GM12865 (cell line): ENCODE measurements at places on chromosomes 5 and 9.

GRCh38 chr5:38757451-38758245 lies 88.2 kb upstream of the OSMR start:
- no peak for DNase-seq

GRCh38 chr9:114286146-114286679 lies 36.7 kb upstream of the ORM1 start:
- no peak for DNase-seq

DNA sequence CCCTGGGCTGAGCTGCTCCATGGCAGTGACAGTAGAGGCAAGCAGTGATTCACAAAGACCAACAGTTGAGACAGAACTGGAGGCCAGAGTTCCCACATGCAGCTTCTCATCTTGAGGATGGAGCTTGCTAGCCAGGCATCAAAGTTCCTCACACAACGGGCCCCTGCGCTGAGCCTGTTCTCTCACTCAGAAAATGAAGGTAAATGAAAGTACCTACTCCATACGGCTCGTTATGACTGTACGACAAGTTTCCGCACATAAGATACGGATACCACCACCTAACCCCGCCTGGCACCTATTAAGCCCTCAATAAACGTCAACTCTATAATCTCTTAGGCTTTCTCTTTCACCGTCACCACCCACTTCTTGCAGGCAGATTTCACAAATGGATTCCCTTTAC lies 12.9 kb downstream of the NOL6 start:
- no peak for DNase-seq

GRCh38 chr5:865168-865521 lies 14.4 kb upstream of the ZDHHC11 start:
- DNase-seq: no peak

DNA sequence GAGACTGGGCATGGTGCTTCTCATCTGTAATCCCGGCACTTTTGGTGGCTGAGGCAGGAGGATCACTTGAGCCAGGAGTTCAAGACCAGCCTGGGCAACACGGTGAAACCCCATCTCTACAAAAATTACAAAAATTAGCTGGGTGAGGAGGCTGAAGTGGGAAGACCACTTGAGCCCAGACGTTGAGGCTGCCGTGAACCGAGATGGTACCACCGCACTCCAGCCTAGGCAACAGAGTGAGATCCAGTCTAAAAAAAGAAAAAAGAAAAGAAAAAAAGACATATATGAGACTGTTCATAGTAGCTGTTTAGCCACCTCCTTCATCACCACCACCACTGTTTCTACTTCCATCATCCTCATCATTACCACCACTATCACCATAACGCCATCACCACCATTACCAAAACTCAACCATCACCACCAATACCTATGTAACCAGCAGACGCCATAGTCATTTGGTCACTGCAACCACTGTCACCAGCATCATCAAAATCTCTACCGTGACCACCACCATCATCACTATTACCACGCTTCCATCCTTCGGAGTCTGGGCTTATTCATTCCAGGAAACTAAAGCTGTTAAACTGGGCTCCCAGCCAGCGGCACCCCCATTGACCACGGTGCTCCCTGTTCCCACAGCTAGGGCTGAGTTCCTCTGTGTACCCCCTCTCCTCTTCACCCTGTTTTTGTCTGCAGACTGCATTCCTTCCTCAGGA lies 8.4 kb upstream of the KIF12 start:
- DNase-seq: no peak

DNA sequence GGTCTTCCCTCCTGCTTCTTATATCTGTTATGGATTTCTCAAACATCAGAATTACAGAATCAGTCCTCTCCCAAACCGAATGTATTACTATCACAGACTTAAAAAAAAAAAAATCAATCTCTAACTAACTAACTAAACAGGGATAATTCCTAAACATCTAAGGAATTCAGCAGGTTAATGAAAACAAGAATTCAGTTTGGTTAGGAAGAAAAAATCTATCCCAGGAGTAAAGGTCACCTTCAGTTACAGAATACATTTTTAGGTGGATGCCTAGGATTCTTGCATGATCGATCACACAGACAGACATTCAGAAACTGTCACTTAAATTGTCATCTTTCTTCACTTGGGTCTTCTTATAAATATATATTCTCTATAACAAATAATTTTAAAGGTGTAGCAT lies 11.5 kb downstream of the PTAR1 start:
- no peak for DNase-seq

DNA sequence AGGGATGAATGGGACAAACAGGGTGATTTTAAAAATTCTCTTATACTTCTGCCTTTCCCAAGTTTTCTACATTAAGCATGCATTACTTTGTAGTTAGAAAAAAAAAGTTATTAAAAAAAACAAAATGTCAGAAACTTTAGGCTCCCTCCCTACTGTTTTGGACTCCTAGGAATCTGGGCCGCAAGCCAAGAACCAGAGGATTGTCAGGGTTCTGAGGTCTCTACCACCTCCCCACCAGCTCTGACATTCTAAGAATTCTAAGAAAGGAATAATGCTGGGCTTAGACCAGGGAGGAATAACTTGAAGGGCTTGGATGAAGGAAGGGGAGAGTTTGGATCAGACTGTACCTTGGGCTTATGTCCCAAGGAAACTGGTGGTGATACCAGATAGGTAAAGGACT lies 1.1 kb upstream of the ARHGEF39 start:
- no peak for DNase-seq

DNA sequence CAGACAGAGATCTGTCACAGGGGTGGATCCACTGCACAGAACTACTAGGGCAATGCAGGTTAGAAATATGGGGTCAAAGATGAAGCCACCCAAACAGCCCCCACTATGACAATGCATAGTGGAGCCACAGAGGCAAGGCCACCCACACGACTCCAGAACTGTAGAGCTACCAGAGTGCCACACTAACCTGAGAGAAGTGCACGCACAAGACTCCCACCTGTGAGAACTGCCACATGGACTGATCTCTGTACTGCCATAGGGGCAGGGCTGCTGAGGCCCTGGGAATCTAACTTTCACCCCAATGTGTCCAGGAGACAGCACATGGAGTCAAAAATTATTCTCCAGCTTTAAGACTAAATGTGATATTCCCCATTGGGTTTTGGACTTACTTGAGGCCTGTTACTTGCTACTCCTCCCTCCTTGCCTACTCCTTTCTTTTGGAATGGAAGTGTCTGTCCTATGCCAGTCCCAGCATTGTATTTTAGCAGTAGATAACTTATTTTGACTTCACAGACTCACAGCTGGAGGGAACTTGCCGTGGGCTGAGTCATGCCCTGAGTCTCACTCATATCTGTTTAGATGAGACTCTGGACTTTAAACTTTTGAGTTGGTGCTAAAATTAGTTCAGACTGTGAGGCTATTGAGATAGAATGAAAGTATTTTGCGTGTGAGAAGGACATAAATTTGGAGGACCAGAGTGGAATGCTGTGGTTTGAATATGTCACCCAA lies 853.3 kb downstream of the MAT2B start:
- no peak for DNase-seq

DNA sequence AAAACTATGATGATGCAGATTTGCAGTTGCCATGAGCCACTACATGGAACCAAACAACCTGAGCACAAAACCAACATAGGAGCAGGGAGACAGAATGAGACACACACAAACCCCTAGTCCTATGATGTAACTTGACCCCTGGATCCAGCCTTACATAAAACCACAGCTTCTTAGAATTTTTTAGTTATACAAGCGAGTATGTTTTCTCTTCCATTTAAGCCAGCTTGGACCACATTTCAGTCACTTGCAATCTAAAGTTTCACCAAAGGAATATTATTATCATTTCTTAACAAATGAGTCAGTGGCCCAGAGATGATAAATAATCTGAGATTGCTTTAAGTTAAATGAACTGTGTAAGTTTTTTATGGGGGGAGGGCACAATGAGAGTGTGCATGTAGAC lies 6.8 kb downstream of the SPOCK1 start:
- DNase-seq: no peak

DNA sequence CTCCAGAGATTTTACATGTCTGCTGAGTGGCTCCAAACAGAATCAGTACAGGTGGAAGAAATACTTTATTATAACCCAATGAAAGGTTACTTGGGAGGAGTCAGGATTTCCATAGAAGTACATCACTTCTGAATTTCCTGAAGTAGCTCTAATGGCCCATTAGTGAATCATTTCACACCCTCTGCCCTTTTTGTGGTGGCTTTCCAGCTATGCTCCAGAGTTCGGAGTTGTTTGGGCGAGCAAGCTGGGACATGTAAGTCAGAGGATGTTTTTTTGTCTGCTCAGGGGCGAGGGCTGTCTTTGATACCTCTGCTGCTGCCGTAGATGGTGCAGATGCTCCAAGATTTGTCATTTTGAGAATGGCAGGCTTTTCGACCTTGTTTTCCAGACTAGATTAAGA lies 226.1 kb downstream of the GOLPH3 start:
- no peak for DNase-seq

DNA sequence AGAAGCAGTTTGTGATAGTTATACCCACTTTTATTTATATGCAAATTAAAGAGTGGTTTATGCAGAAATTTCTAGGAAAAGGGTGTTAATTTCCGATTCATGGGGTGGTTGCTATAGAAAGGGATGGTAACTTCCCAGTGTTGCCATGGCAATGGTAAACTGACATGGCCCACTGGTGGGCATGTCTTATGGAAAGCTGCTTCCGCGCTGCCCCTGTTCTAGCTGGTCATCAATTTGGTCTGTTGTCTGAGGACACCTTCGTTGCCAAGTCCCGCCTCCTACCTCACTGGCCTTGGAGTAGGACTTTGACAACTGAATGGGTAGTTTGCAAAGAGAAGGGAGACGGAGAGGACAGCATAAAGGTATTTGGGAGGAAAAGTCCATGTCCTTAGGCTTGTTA lies 74.0 kb upstream of the SMIM23 start:
- DNase-seq: no peak

- no peak for DNase-seq
Observed at GRCh38 chr5:143201589-143201988, 201.9 kb downstream of the NR3C1 start.

GRCh38 chr5:138711811-138712210 lies 41.4 kb upstream of the CTNNA1 start:
- no peak for DNase-seq

- DNase-seq: no peak
Observed at GRCh38 chr9:14096258-14096922, 217.6 kb downstream of the NFIB start.

- no peak for DNase-seq
Observed at GRCh38 chr9:87112656-87113055, 165.3 kb upstream of the GAS1 start.

DNA sequence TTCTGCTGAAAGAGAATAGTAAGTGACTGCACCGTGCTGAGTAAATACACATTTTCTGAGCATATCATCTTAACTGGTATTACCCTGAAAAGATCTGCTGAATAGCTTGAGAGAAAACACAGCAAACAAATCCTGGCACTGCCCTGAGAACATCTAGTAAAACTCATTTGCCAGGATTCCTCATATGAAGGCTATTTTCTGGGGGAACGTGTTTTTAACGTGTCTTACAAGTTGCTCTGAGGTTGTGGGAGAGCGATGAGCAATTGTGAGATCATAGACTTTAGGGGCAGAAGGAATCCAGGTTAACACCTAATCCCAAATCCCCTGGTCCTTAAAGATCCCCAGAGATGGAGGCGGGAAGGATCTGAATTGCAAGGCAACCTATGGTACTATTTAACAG lies 331.9 kb upstream of the RFX3 start:
- no peak for DNase-seq

GRCh38 chr5:69230181-69230580 lies 4.5 kb upstream of the CDK7 start:
- DNase-seq: no peak

GRCh38 chr5:146388386-146388785 lies 49.7 kb downstream of the POU4F3 start:
- DNase-seq: no peak

- no peak for DNase-seq
Observed at GRCh38 chr5:36623832-36624231, 17.4 kb downstream of the SLC1A3 start.

DNA sequence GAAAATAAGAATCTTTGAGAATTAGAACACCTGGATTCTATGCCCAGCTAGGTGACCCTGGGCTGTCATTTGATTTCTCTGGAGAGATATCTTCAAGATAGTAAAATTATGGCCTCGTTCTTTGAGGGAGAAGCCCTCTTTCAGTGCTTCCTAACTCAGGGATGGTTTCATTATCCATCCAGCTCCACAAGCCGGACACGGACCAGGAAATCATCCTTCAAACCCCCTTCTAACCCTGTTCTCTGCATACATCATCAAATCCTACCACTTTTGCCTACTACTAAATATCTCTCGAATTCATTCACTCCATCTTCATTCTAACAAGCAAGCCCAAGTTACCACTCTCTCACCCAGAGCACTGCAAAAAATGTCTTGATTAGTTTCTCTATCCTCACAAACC lies 57.2 kb downstream of the MAPKAP1 start:
- no peak for DNase-seq

- DNase-seq: no peak
Observed at GRCh38 chr5:15577132-15577531, 77.2 kb downstream of the FBXL7 start.

DNA sequence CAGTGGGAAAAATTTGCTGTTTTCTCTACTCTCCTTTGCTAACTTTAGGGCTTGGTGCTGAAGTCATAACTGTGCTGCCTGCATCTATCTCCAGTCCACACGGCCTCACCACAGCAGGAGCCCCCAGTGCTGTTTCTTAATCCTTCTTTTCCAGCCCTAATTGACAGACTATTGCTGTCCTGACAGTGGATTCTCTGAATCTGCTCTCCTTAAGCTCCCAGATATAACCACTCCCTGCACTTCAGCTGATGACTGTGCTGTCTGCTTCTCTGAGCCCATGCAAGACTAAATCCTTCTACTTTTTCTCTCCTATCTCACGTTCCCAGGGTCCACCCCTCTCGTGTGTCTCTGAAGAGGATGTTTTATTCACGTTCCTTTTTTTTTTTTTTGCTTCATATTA lies 19.7 kb upstream of the GRIA1 start:
- DNase-seq: no peak

DNA sequence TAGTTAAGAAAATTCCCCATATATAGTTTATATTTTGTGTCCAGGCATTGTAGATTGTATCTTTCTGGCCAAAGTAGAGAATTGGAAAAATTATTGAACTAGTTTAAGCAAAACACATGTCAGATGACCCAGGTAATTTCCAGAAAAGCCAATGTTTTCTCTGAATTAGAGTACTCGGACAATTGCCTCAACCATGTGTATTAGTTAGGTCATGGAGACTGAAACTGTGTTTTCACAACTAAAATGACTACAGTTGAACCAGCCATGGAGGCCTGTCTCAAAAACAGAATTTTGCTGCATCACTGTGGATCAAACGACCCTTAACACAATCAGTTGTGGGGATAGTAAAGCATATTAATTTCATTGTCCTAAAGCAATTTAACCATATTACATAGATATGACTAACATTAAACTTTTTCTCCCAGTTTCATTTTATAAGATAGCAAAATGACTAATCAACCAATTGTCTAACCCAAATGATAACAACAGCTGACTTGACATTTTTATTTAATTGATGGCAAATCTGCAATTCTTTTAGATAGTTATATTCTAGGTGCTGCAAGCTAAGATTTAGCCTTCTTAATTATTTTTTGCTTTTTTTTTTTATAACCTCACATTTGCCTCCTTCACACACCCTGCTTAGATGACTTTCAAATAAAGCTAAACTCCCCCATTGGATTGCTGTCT lies 39.2 kb upstream of the SPDL1 start:
- peak; percentile 14 for DNase-seq
